ENCODE measurements at places on chromosomes 7 and 10.

GRCh38 chr10:27637601-27638000 lies 108.0 kb downstream of the MKX start:
- no peak for DNase-seq

GRCh38 chr7:121689749-121690148 lies 183.2 kb upstream of the PTPRZ1 start:
- DNase-seq, result no peak

DNA sequence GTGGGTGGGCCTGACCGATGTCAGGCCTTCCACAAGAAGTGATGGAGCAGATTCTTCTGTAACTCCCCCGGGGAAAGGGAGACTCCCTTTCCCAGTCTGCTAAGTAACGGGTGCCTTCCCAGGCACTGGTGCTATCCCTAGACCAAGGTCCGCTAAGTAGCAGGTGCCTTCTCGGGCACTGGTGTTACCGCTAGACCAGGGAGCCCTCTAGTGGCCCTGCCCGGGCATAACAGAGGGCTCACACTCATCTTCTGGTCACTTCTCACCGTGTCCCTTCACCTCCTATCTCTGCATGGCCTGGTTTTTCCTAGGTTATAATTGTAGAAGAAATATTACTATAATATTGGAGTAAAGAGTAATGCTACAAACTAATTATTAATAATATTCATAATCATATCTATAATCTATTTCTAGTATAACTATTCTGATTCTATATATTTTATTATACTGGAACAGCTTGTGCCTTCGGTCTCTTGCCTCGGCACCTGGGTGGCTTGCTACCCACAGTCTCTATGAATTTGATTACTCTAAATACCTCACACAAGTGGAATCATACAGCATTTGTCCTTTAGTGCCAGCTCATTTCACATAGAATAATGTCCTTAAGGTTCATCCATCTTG lies 1378.7 kb downstream of the XPNPEP1 start:
- DNase-seq, result no peak

DNA sequence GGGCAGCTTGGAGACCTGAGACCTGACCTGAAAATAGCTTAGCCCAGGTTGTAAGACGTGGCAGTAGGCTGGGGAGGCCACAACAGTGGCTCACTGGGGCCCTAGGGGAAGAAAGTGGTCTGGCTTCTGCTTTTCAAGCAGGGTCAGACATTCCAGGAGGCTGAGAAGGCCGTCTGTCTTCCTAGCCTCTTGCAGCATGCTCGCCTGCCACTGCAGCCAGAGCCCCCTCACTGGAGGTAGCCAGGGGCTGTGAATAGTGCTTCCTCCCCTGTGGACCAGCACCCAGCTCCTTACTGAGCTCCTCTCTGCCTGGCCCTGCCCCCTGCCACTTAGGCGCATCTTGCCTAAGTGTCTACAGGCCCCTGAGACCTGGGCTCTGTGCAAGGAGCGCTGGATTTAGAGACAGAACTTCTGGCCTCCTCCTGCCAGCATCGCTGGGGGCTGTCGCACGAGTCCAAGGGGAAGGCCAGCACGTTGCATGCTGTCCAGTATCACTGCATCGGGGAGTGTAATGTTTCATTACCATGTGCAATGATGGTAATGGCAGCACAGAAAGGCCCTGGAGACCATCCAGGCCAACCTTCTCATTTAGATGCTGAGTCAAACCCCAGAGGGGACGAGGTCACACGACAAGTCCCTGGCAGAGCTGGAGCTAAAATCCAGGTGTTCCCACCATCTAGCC lies 12.7 kb downstream of the ZMIZ1 start:
- DNase-seq, result no peak

- DNase-seq, result no peak
Measured at GRCh38 chr10:113651898-113652297, 11.9 kb downstream of the NRAP start.

DNA sequence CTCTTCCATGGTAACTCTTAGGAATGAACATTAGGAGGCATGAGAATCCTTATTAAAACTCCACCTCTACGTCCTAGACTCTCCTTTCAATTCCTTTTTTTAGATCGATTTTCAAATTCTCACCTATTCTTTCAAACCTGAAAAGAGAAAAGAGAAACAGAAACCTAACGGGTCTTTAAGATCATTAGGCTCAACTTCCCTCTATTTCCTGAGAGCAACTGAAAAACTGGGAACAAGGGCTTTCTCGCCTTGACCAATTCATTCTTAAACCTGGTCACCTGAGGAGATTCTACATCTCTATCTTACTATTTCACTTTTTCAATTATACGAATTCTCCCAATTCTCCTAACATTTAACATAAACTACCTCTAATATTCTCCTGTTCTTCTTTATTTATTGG lies 2.8 kb downstream of the TFEC start:
- DNase-seq, result no peak

All from CD4-positive, alpha-beta T cell treated with Interleukin-6 at 100 ng/mL for 8 hours (primary cell).